ENCODE measurements at places on chromosomes 7 and 10.

DNA sequence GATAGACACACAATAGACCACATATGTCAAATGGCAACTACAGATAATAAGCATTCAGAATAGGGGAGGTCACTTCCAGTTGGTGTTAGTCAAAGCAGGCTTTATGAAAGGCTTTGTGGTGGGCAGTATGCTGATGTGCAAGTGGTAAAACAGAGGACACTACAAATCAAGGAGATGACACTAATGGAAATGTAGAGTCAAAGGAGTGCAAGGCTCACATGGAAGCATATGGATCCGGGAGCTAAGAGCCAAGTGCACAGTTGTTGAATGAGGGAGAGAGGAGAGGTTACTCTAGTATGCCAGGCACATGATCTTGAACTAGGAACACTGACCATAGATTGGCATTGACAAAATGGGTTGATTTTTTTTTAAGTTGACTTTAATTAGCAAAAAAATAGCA, 62.7 kb downstream of the GRM3 start:
- no peak for DNase-seq

DNA sequence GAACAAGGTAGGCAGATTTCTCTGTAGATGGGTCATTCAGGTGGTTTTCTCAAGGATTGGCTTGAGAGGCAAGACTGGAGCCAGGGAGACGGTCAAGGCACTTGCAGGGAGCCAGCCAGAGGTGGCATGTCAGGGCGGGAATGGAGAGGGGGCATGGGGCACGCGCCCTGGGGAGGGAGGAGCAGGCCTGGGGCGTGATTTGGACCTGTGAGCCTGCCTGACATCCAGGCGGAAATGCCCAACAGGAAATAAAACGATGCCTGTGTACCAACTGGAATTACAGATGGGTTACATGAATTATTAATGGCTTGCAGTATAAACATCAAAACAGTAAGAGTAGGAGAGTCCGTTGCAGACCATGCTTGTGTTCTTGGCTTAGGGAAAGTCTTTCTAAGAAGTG, 8.6 kb upstream of the SUN1 start:
- no peak for DNase-seq

DNA sequence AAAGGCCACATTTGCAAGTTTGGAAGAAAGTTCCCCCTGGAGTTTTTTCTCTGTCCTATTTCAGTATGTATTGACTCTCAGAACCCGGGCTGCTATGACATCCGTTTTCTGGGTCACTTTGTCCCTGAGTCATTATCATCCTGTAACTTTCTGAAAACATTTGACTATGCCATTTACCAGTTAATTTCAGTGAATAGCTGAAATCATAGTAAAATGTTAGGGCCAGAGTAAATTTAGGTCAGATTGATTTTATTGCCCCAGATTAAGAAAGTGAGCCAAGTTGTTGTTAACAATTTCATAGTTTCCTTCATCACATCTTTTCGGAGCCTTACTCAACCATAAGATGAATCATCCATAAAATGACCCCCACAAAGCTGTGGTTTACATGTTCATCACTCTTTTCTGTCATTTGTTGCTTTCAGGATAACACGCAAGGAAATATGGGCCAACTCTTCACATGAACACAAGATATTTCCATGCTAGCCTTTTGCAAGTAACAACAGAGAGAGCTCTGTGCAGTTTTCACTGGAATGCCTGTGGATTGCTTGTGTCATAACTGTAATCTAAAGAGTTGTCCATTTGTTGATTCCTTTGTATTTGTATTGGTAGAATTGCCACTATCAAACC, 3.9 kb upstream of the MACC1 start:
- DNase-seq, result no peak

- no peak for DNase-seq
Measured at GRCh38 chr7:26735976-26736600, 128.3 kb downstream of the SKAP2 start.

DNA sequence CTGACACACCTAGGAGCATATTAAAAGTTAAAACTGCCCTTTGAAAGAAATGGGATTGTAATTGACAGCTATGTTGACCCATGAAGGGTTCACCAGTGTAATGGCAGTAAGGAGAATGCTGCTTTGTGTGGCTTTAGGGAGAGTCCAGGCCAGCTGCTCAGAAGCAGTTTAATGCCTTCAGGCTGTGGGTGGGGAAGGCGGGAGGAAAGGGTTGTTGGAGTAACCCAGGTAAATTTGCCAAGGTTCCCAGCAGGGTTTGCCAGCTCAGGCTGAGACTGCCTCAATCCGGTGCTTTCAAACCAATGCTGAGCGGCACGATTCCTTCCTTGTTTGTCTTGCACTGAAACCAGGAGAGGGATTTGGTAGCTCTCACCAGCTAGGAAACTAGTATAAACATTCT, 637.2 kb downstream of the INHBA start:
- DNase-seq, result no peak

GRCh38 chr7:108570146-108570755, 577 bp downstream of the DNAJB9 start:
- DNase-seq, result no peak

GRCh38 chr7:106466867-106467266, 182.1 kb upstream of the NAMPT start:
- DNase-seq, result no peak

Data from cortex of kidney (tissue), 1 donor.